ENCODE measurements at places on chromosomes 2 and 18.

- DNase-seq, result no peak
These were observed 20.9 kb upstream of the LMAN1 start for GRCh38 chr18:59379772-59380522.

DNA sequence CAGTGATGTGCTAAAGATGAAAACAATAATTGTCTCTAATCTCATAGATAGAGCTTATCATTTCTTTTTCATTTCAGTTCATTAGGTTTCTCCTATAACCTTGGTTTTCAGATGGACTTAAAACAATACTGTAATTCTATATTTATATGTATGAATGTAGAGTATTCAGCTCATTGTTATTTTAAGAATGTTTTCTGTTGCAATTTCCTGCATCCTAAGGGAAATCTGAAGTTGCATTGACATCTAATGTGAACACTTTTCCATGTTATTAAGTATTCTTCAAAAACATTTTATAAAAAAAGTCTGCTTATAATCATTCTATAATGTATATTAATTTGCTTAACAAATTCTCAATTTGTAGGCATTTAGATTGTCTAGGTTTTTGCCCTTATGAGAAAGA is 288.9 kb downstream of the XIRP2 start:
- no peak for DNase-seq

GRCh38 chr2:234251326-234252271 is 201.1 kb downstream of the SPP2 start:
- DNase-seq, result no peak

- no peak for DNase-seq
These were observed 756.1 kb upstream of the DDX18 start for GRCh38 chr2:117058366-117058765.

DNA sequence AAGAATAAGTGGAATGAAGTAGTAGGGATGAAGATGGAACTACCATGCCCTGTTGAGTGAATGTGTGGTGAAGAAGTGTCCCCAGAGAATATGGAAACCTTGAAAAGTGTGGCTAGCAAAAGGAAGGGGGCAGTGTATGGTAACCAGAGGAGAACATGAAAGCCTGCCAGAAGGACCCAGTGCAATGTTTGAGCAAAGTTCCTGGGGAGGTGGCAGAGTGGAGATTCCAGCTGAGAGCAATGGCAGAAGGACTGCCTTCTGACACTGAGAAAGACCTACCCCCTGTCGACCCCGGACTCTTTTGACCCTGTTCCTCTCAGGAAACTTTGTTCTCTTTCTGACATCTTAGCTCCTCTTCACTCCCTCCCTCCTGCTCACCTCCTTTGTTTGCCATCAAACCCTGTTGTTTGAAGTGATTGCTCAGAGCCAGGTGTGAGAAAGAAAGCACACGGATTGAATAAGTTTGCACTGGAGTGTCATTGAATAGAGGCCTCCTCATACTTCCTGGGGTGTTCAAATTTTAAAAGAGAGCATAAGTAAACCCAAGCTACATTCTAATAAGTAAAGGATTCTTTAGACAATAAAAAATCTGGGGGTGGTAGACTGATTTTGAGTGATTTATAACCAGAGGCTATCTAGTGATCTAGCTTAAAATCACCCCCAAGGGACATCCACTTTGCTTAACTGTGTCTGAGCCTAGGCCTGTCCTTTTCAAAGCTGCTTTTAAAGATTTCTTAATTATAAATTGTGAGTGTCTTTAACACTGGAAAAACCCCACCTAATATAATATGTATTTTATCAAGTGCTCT is 57.1 kb downstream of the TRIB2 start:
- no peak for DNase-seq

- DNase-seq, result no peak
These were observed 88.5 kb downstream of the ZEB2 start for GRCh38 chr2:144431392-144431783.

- no peak for DNase-seq
These were observed 118.4 kb downstream of the BCL2L11 start for GRCh38 chr2:111239107-111239506.

- no peak for DNase-seq
These were observed 20.7 kb upstream of the CXCR1 start for GRCh38 chr2:218187296-218188015.

- DNase-seq, result no peak
These were observed 51.4 kb downstream of the EMILIN2 start for GRCh38 chr18:2898186-2898640.

DNA sequence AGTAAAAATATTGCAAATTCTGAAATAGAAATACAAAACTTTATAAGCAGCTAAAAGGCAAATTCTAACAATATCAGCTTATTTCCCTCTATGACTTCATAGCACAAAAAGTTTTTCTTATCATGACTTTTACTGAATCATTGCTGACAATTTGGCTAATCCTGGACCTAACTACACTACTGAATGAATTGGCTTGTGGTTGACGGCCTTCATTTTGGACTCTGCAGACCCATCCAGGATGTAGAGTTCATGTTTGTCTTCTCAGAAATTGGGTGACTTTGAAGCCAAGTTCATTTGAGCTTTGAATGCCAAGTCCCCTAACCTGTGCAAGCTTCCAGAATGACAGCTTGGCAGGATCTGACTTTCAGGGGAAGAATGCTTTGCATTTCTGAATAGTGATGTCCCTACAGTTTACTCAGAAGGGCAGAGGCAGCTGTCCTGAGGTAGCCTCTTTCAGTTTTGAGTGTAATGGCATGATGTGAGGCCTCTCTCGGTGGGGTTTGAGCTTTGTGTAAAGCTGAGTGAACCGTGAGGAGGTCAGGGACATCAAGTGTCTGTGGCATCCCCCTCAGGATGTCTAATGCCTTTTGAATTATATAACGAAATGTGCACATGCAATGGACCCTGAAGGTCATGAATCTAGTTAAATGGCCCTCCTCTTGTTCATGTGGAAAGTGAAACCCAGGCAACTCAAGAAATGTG is 48.0 kb downstream of the EFEMP1 start:
- DNase-seq, result no peak

- no peak for DNase-seq
These were observed 46.1 kb upstream of the PTH2R start for GRCh38 chr2:208360259-208361076.

DNA sequence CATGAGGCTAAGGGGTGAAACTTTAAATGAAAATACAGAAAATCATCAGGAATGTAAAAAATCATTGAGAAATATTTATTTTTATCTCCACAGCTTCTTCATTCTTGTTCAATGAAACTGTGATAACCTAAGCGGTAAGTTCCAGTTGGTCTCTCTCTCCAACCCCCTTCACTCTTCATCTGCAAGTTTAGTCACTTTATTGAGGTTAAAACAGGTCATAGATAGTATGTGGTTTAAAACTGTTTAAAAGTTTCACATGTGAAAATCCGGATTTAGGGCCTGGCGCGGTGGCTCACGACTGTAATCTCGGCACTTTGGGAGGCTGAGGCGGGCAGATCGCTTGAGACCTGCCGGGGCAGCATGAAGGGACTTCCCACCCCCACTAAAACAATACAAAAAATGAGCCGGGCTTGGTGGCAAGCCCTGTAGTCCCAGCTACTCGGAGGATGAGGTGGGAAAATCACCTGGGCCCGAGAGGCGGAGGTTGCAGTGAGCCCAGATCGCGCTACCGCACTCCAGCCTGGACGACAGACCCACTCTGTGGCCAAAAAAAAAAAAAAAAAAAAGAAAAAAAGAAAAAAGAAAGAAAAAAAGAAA is 1.6 kb upstream of the PHLPP1 start:
- no peak for DNase-seq

DNA sequence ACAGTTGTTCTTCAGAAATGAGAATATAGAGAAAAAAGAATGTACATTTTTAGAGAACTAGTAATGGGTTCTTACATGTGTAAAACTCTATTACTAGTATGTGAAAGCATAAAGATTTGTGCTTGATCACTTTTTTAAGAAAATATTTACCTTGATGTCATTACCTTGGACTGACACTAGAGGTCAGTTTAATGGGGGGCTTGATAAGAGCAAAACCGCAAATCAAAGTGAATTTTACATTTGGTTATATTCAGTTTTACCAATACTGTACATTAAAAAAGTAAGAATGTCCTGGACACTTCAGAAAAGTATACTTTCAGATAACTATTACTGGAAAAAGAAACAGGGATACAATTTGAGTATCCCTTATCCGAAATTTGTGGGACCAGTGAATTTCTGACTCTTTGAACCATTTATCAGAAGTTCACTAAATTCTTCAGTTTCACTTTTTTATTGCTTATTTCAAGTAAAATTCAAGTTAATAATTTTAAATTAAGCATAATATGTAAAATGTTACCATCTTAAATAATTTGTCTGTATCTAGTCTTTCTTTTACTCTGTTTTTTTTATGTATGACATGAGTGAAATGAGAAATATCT is 1149.5 kb downstream of the DSC3 start:
- DNase-seq, result no peak

DNA sequence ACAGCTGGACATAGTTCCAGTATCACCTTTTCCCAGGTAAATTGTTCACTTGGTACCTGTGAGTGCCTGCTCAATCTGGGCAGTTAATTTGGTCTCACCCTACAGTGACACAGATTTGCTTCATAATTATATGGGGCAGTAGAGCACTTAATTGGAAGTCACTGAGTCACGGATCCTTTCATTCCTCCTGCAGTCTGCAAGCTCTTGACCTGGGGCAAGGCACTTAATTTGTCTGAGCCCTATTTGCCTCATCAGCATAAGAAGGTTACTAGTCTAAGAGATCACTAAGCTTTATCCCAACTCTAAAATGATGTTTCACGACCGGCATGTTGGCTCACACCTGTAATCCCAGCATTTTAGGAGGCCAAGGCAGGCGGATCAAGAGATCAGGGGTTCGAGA is 8.9 kb downstream of the FBXO36 start:
- DNase-seq, result no peak

DNA sequence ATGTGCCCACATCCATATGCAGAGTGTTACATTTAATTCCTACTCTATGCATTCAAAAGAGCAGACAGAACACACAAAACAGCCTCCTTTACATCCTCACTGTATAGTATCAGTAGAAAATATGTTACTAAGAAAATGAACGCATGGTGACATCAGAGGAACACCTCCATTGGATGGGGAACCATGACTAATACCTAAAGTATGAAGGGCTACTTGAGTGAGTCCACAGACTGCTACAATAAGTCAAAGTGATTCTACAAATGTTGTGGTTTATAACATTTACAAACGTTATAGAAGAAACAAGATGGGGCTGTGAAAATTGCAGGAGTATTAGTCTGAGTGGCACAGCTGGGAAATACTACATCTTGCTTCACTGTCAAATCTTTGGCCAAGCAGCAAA is 1830.9 kb upstream of the PIK3C3 start:
- DNase-seq, result no peak

- no peak for DNase-seq
These were observed 26.1 kb downstream of the GPC1 start for GRCh38 chr2:240461471-240462072.

DNA sequence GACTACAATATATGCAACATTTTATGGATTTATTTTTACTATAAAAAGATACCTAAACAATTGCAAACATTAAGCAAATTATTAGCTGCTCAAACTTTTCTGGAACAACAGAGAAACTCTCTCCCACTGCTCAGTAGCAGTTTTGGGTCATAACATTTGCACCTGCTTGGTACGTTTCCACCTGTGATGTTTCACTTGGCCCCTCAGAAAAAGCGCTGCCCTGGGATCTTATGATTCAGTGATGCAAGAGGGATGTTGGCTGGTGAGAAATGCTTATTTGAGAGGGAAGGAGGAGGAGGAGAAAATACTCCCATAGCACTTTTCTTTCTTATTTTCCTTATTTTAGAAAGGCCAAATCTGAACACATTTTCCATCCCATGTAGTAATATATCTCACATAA is 9.2 kb downstream of the IRS1 start:
- DNase-seq, result no peak

DNA sequence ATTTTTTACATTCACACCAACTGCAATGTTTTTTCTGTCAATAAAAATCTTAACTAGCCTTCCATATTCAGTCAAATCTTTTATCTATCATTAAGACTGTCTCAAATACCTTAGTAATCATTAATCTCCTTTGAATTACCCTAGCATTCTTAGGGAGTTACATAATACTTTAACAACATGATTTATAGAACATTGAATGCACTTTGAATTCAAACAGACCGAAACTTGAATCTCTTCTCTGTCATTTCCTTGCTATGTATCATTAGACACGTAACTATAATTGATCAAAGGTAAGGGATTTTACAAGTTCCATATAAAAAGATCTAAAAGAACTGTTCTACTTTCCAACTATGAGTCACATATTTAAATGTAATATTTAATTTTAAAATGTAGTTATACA is 330.9 kb downstream of the RIT2 start:
- DNase-seq, result no peak

DNA sequence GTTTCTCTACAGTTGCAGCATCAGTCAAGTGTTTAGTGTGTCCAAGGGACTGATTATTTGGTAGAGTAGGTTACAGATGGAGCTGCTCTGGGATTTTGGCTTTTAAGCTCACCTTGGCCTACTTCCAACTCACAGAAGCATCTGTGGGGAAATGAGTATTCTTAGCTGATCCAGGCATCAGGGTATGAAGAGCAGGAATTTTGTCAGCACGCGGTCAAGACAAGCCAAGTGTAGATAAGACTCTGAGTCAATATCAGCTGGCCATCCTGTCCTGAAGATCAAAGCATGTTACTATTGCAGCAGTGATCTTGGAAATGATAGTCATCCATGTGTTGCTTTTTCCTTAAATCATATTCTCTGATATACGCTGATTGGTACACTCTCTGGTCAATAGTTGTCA is 24.4 kb downstream of the SERPINB4 start:
- DNase-seq, result no peak

DNA sequence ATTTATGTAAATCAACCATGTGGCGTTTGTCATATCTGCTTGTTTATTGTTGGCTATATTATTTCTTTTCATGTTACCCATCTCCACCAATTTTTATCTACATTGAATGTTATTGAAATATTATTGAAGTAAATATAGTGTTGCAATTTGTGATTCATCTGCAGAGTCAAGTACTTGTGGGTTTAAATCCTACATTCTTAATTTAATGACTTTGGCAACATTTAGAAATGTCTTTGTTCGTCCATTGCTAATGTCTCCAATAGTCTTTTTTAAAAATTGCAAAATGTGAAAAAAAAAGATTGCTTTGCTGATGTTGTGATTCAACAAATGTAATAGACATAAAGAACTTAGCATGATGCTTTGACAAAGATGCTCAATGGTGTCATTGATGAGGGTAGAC is 1572.8 kb upstream of the PIK3C3 start:
- DNase-seq, result no peak

GRCh38 chr2:73292316-73292905 is 937 bp downstream of the EGR4 start:
- DNase-seq, result no peak

DNA sequence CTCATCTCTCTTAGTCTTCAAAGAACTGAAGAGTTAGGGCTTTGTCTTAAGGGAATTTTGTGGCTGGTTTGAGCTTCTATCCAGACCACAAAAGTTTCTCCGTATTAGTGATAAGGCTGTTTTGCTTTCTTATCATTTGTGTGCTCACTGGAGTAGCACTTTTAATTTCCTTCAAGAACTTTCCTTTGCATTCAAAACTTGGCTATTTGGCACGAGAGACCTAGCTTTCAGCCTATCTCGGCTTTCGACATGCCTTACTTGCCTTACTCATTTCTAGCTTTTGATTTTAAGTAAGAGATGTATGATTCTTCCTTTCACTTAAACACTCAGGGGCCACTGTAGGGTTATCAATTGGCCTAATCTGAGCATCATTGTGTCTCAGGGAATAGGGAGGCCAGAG is 29.9 kb downstream of the HDHD2 start:
- DNase-seq, result no peak

GRCh38 chr2:111945444-111946293 is 47.3 kb downstream of the MERTK start:
- no peak for DNase-seq

GRCh38 chr2:199464606-199465352 is 7.0 kb upstream of the SATB2 start:
- no peak for DNase-seq
